SK-MEL-5 (cell line): ENCODE measurements at places on chromosomes 2 and 18.

DNA sequence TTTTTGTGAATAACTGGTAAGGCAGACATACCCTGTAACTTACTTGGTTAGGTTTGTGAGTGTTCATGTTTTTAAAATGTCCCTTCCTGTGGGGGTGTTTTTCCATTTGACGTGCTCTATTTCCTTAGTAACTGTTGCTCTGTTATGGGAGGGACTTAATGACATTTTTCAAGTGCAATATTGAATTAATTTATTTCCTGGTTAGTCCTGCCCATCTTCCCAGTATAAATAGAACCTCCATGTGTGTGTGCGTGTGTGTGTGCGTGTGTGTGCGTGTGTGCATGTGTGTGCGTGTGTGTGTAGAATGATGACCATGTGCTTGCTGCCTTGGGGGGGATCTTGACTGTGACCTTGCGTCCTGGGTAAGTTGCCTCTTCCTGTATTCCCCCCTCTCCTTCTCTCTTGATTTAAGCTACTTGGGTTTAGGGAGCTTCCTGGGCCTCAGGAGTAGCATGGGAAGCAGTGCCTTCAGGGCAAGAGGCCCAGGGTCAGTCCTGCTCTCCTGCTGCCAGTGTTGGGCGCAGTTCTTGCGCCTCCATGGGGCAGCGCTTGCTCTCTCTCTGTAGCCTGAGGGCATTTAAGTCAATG, 163.9 kb downstream of the LDLRAD4 start:
- no peak for DNase-seq

- DNase-seq, result no peak
These were observed 28.6 kb upstream of the VWC2L start for GRCh38 chr2:214382229-214382628.

GRCh38 chr2:230231251-230231650, 5.7 kb downstream of the SP140 start:
- no peak for DNase-seq

- no peak for DNase-seq
These were observed 231.7 kb downstream of the TRIB2 start for GRCh38 chr2:12948231-12948960.

- no peak for DNase-seq
These were observed 43.7 kb downstream of the PRELID3A start for GRCh38 chr18:12451428-12451827.

- DNase-seq, result no peak
These were observed 66.7 kb upstream of the RMDN2 start for GRCh38 chr2:37858400-37858711.
